Hematopoietic multipotent progenitor cell (in vitro differentiated cells): ENCODE measurements at places on chromosomes 3 and 15. TPM values are rescaled to one million over a fixed set of nuclear protein-coding genes. Genes with fewer than 3 reads are reported as not detected.

GRCh38 chr15:56963710-56964109 is 45.3 kb downstream of the TCF12 start:
- DNase-seq = no peak

- no peak for DNase-seq
Measured at GRCh38 chr3:123627673-123628670, 43.1 kb upstream of the HACD2 start.

- DNase-seq = no peak
Measured at GRCh38 chr3:37558580-37558979, 303.1 kb upstream of the CTDSPL start.

DNA sequence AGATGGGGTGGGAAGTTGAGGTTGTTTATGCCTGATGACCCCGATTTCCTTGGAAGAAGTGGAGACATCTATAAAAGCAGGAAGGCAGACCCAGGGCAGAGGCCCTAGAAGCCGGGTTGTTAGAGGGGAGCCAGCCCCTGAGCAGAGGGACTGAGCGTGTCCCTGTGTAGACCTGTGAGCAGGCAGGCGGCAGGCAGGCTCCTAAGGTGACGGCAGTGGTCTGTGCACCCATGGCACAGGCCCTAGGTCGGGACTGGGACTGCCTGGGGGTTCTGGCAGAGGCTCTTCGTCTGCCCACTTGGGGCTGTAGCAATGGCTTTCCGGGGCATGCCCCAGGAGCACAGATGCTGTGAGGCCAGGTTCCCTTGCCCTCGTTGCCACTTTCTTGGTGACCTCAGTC is 9.9 kb downstream of the SEMA4B start:
- DNase-seq = no peak

DNA sequence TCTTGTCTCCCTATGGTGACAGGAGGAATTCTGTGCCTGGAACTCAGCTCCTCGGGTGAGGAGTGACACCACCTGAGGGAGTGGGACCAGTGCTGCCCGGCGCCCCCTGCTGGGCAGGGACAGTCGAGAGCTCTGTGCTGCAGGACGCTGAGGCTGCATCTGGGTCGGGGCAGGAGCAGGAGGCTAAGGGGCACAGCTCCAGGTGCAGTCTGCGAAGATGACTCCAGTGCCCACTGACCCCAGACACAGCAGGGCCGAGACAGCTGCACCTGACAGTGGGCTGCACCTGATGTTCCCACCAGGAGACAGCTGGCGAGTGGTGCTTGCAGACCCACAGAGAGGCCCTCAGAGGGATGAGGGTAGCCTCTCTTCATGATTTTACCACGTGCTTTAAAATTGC is 152.9 kb downstream of the ATP10A start:
- DNase-seq = peak; percentile 17

DNA sequence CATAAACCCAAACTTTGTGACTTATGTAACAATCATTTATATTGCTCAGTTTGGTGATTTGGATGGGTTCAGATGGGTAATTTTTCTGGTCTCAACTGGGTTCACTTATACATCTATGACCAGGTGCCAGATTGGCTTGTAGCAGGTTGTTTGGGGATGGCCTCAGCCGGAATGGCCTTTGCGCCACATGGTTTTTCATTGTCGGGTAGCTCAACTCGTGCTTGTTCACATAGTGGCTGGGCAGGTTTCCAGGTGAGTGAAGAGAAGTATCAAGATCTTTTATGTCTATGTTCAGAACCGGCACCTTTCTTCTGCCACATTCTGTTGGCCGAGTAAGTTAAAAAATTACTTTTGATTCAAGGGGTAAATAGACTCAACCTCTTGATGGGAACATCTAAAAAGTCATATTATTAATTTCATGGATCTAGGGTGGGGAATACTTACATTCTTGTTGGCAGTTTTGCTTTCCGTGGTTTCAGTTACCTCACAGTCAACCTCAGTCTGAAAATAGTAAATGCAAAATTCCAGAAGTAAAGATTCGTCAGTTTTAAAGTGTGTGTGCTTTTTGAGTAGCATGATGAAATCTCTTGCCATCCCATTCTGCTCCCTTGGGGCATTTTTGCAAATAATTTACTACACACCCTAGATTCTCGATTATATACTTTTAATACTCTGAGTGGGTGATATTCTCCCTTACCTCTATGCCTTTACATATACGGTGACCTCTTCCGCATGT is 745.7 kb upstream of the CCDC54 start:
- no peak for DNase-seq

DNA sequence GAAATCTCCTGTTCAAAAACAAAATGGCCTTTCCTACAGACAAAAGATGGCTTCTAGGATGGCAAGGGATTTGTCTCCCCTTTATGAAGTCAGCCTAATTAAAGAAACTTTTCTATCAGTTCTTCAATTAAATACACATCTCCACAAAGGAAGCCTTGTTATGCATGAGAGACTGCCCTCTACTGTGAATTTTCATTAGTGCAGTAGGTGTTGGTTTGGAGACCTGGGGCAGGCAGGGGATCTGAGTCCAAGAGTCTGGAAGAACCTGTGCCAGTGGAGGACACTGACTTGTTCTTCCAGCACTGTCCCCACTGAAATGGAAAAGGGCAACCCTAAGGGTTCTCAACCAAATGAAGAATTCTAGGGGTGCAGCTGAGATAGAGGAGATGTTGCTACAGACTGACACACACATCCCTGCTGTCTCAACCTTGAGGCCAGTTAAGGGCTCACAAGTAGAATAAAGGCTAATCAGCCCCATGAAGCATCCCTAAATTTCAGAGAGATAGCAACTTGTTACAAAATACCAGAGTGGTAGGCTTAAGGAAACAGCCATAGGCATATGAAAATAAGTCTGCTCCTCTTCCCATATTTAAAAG is 174.0 kb upstream of the PRICKLE2 start:
- DNase-seq = peak; percentile 68

DNA sequence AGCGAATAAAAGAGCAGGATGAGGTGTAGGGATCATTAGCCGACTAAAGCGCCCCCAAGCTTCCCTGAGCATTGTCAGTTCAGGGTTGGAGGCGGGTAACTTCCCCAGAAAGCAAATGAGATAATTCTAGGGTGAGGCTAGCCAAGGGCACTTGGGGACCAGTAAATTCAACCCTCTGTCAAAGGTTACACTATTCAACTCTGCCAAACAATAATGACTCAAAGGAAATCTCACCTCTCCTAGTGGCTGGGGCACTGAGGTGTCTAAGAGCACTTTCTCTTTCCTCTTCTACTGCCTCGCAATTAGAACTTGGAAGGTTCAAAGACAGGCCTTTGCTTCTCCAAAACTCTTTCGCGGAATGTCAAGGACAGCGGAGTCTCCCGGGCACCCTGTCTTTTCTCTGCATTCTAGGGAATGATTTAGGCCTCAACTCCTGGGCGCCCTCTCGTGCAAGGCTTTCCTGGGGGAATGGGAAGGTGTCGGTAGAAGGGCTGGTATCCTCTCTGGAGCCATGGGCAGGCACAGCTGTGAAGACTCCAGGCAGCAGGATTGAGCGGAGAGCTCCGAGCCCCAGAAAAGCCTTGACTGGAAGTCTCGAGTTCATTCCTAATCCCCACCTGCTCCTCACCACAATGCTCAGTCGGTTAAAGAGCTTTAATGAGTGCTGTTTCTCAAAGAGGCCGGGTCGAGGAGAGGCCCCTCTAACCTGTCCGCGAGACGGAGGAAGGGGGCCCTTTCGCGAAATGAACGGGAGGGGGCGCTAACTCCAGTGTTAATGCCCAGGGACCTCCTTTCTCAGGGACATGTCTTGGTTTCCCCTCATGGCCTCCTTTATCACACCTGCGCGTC is 21.9 kb downstream of the ZIC4 start:
- DNase-seq = no peak

GRCh38 chr3:100104817-100105413 is 9.4 kb downstream of the FILIP1L start:
- DNase-seq = no peak

DNA sequence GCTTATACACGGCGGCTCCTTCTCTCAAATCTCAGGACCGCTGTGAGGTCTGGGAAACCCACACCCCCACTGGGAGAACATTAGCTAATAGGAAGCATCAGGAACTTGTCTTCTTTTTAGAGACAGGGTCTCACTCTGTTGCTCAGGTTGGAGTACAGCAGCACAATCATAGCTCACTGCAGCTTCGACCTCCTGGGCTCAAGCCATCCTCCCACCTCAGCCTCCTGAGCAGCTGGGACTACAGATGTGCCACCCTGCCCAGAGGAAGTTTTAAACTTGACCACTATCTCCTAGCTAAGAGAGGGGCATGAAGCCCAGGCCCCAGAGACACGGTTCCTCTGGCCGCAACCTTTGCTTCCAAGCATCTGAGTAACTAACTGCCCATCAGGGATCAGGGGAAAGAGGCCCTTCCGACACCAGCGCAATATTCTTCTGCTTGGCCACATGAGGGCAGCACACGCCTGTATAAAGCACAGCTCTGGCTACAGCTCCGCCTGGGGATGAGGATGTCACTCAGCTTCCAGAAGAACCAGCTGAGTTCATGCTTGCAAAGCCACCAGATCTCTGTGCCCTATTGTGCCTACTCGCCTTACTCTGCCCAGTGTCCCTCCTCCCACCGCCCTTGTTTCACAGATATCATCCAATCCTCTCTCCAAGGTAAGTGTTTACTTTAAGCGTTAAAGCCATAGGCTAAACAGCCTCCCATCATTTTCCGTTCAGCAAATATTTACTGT is 57.6 kb upstream of the SLC6A11 start:
- peak; percentile 68 for DNase-seq

- DNase-seq = no peak
Measured at GRCh38 chr3:188656196-188656982, 502.4 kb downstream of the LPP start.

- DNase-seq = no peak
Measured at GRCh38 chr3:11711876-11712275, 68.2 kb upstream of the VGLL4 start.

- DNase-seq = no peak
Measured at GRCh38 chr15:52975941-52976449, 185.9 kb upstream of the ONECUT1 start.

- no peak for DNase-seq
Measured at GRCh38 chr15:95417761-95418160, 912.7 kb upstream of the NR2F2 start.

DNA sequence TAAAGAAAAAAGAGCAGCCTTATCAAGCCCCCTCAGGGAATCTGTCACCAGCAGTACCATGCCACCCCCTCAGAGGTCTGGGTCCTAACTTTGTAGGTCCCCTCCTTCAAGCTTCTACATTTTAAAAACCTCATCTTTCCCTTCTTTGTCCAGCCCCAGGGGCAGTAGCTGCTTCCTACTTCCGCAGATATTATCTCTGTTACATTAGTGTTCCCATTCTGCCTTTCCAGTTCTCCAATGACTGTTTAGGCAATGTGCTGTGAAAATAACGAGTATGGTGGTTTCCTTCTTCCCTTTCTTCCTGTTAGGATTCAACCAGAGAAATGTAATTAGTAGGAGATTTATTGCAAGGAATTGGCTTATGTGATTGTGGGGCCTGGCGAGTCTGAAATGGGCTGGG is 126.1 kb upstream of the TNIK start:
- no peak for DNase-seq

DNA sequence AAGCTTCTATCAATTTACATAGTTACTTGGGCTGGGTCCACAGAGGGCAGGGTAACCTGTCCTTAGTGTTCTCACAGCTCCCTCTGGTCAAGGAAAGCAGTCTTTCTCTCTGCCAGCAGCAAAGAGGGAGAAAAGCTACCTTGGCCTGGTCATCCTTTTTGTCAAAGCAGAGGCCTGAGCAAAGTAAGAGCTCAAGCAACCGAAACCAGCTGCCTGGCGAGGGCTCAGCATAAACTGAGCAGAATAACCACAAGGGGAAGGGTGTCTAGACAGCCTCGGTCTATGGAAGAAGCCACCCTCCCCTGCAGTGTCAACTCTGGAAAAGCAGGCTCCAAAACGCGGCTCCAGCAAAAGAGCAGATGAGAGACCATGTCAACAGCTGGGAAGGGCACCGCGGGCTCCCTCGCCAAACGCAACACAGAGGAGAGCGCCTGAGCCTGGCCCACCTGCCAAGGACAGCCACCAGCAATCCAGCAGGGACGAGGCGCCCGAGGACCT is 17.4 kb downstream of the LRIG1 start:
- DNase-seq = no peak

- DNase-seq = no peak
Measured at GRCh38 chr15:79881668-79882067, 15.1 kb downstream of the MTHFS start.

DNA sequence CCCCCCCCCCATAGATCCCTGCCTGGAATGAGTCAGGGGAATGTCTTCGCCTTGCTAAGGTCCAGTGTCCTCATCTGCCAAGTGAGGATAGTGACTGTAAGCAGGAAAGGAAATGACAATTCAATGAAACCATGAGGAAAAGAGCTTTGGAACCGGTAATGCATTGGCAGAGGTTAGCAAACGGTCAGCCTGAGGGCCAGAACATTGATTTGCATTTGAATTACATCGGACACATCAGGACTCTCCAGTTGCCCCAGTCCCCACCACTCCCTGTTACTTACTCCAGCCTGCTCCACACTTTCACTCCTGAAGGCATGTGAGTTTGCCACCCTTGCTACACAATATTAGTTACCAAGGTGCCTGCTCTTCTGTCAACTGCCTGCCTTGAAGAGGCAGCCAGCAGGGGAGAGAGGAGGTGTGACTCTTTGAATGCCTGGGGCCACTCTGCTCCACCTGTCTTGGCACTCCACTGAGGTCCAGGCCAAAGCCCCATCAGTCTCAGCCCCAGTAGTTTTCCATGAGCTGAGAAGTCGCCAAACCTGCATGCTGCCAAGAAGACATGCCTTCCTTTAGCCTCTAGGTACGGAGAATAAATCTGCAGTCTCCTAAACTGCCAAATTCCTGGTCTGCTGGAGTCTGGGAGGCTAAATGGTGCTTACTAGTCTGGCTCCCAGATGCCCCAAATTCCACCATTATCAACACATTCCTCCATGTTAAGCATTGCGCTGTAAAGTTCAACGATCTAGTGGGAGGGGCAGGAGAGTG is 191.7 kb upstream of the TLE3 start:
- no peak for DNase-seq

GRCh38 chr3:194401346-194401745 is 2.3 kb upstream of the GP5 start:
- DNase-seq = no peak

DNA sequence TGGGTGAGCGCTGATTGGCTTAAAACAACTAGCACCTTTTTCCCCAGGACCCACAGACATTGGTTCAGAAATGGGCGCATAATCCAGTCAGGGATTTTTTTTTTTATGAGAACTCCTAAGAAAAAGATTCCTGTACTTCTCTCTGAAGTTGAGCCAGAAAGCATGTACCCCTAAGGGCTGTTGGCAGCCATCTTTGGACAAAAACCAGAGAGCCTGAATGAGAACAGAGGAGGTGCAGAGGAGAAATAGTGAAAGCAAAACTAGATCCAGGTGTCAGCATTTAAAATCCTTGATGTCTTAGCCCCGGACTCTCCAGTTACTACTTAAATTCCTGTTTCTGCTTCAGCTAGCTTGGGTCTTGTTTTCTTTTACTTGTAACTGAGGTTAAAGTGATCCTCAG is 1.9 kb upstream of the SLC27A2 start:
- no peak for DNase-seq

GRCh38 chr3:141709126-141709770 is 28.9 kb upstream of the RNF7 start:
- no peak for DNase-seq

The SPINK8 gene
- not detected for total RNA-seq

The CNTN6 gene
- total RNA-seq = not detected

The BOC gene
- under 0.01 TPM for total RNA-seq

The MAP6D1 gene
- total RNA-seq = 1.3 TPM

The SLC12A1 gene
- total RNA-seq = not detected

The CHRNA3 gene
- not detected for total RNA-seq

The ITPKA gene
- total RNA-seq = 1.1 TPM

The IL17RB gene
- under 0.01 TPM for total RNA-seq

The SCN11A gene
- under 0.01 TPM for total RNA-seq

The ASB14 gene
- not detected for total RNA-seq

The CFAP91 gene
- total RNA-seq = 0.54 TPM
